ENCODE measurements at places on chromosomes 5 and 9.
A peak's percentile ranks its signal among the peaks of the same experiment; 100 is the strongest.

DNA sequence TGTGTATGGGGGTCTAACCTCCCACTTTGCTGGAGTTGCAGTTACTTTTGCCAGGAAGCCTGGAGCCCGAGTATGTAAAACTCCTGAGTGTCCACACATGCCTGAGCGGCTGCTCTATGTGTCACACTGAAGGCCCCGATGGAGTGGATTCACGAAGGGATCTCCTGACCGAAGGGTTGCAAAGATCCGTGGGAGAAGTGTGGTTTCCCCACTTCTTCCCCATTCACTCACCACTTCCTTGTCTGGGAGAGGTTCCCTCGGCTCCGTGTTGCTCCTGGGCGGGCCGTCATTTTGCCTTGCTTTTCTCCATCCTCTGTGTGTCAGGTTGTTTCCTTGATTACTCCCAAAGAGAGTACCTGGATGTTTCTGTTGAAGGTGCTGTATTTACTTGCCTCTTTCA lies 16.2 kb upstream of the IL3 start:
- DNase-seq, result no peak

DNA sequence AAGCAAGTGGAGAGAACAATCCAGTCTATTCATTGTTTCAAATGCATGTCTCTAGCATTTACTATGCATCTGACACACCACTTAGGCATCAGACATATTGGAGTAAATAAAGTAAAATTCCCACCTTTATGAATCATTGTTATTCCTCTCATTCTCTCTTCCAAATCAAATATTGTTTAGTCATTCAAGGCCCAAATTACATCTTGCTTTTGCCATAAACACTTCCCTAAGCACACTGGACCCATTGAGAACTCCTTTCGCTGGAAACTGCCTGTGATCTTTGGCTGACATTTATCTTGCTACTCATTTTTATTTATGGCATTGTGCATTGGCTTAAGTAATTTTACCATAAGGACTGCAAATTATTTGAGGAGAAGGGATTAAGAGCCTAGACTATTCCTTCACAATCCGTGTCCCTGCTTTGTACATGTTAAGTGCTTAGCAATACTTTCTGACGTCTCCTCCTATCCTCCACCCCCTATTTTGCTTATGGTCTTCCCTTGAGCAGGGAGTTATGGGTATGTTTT lies 7.4 kb downstream of the C5orf46 start:
- no peak for DNase-seq

- no peak for DNase-seq
Observed at GRCh38 chr9:127541865-127542264, 70.2 kb upstream of the STXBP1 start.

- DNase-seq, result no peak
Observed at GRCh38 chr5:57209316-57210040, 35.6 kb downstream of the GPBP1 start.

DNA sequence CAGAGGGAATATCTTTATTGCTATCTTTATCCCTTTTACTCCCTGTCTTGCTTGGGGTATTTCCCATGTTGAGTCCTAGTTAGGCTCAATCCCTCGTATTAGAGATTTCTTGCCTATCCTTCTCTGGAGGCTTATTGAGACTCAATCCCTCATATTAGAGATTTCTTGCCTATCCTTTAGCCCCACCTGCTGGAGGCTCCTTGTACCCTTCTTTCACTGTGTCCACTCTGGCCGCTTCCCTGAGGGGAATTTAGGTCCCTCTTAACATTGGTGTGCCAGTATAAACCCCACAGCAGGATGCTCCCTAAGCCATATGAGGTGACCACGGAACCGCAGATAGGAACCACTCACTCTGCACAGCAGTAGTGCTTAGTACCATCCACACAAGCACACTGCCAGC lies 110.7 kb upstream of the MAMDC2 start:
- DNase-seq, result peak; percentile 48

- DNase-seq, result no peak
Observed at GRCh38 chr5:133106761-133107572, 55.2 kb downstream of the HSPA4 start.

DNA sequence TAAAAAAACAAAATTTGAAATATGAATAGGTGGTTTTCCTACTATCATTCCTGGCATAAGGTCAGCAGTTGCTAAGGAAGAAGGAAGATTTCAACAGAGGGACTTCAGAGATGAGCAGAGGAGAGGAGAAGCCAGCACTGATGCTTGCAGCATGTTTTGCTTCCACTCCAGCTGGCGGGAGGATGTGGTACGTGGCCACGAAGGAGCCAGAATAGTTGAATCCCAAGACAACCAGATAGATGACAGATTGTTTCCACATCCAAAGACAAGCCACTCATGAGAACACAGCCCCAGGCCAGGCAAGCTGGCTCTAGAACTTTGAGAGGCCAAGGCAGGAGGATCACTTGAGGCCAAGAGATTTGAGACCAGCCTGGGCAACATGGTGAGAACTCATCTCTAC lies 15.1 kb downstream of the TIMD4 start:
- no peak for DNase-seq

GRCh38 chr5:1748845-1749244 lies 50.8 kb downstream of the MRPL36 start:
- peak; percentile 29 for DNase-seq

DNA sequence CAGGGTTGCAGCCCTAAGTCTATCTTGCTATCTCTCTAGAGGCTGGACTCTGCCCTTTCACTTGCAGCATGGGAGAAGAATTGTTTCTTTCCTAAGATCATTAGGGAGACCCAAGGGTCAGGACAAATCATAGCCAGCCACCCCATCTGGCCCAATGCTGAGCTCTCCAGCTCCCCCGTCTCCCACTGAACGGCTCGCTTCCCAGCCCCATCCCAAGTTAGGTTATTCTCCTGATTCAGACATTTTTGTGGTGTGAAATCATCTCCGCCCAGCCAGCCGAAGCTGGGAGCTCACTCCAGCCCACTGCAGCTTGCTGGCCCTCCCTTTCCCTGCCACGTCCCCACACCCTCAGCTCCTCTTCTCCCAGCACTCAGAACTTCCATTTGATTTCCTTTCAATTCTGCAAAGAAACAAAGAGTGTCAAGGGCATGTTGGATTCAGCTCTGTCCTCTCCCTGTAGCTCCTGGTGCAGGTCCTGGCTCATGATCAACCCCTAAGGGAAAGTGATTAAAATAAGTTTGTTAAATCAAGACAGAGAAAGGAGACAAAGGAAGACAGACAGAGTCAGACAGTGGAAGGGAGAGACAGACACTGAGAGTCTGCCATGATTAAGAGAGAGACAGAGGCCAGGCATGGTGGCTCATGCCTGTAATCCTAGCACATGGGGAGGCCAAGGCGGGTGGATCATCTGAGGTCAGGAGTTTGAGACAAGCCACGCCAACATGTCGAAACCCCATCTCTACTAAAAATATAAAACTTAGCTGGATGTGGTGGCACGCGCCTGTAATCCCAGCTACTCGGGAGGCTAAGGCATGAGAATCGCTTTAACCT lies 12.6 kb upstream of the SPARC start:
- DNase-seq, result no peak
